ENCODE measurements at places on chromosomes 4 and X. TPM values are rescaled to one million over a fixed set of nuclear protein-coding genes. Genes with fewer than 3 reads are reported as not detected.

DNA sequence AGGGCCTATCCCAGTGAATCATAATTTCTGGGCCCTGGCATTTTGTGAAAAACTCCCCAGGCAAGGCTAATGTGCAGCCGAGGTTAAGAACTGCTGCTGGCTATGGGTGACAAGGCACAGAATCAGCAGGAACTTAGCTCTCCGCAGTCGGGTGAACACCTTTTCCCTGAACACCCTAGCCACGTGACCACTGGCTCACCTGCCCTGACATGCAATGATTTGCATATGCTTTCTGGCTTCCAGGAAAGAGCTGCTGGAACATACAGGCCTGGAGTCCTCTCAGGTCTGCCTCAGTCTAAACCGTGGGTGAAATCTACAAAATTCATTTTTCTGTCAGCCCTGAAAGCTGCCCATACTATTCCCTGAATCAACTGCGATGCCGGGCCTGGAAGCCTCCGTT is 56.6 kb downstream of the ZNF827 start:
- no peak overlapping the region for H3K4me3 ChIP-seq
- no peaks in the 10 kb centered on the region for H3K36me3 ChIP-seq
- no peaks in the 10 kb centered on the region for H3K4me1 ChIP-seq
- H3K27me3 ChIP-seq, result no peaks in the 10 kb centered on the region
- DNase-seq, result peak; percentile 49

The ENAM gene
- 0.26 TPM for total RNA-seq

- H3K27me3 ChIP-seq, result no peaks in the 10 kb centered on the region
- no peak for DNase-seq
- H3K27ac ChIP-seq, result no peak overlapping the region
- H3K36me3 ChIP-seq, result no peaks in the 10 kb centered on the region
Observed at GRCh38 chr4:113383111-113383785, 333.8 kb downstream of the ANK2 start.

- peaks cover 8% of the 10 kb centered on the region for H3K4me1 ChIP-seq
- peak overlapping the region; percentile 93 for H3K4me3 ChIP-seq
- H3K36me3 ChIP-seq, result peaks cover 42% of the 10 kb centered on the region
- no peaks in the 10 kb centered on the region for H3K27me3 ChIP-seq
- H3K27ac ChIP-seq, result peak overlapping the region; percentile 87
- peak; percentile 52 for DNase-seq
Observed at GRCh38 chr4:48779095-48779997, 733 bp downstream of the FRYL start.

- no peak overlapping the region for H3K27ac ChIP-seq
- H3K4me3 ChIP-seq, result no peak overlapping the region
- H3K27me3 ChIP-seq, result no peaks in the 10 kb centered on the region
Observed at GRCh38 chrX:31652650-31653049, 580.8 kb upstream of the FTHL17 start.

The DCAF4L1 gene
- total RNA-seq, result 0.68 TPM

DNA sequence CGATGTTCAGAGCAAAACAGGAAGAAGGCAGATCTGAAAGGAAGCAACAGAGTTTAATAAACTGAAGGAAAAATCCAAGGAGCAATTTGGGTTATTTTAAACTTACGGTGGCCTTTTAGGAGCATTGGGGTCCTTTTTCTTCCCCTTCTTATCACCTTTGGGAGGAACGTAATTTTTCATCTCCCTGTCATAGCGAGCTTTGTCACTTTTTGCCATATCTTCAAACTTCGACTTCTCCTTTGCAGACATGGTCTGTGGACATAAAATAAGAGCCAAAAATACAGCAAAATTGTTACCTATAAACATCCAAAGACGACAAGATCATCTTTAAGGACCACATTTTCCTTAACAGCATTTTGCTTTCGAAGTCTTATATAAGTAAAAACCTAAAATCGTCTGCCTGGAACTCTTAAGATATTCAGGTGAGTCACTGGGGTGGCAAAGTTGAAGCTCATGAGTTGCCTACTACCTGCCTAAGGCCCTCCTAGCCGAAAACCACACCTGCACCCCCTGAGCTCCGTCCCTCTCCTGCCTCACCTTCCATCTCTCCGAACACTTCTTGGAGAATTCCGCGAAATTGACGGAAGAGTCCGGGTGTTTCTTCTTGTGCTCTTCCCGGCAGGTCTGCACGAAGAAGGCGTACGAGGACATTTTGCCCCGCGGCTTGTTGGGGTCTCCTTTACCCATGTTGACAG is 1.0 kb downstream of the HMGB2 start:
- peaks cover 19% of the 10 kb centered on the region for H3K4me1 ChIP-seq
- no peaks in the 10 kb centered on the region for H3K27me3 ChIP-seq
- peak; percentile 4 for DNase-seq
- peak overlapping the region; percentile 93 for H3K4me3 ChIP-seq

The AKAP14 gene
- not detected for total RNA-seq

DNA sequence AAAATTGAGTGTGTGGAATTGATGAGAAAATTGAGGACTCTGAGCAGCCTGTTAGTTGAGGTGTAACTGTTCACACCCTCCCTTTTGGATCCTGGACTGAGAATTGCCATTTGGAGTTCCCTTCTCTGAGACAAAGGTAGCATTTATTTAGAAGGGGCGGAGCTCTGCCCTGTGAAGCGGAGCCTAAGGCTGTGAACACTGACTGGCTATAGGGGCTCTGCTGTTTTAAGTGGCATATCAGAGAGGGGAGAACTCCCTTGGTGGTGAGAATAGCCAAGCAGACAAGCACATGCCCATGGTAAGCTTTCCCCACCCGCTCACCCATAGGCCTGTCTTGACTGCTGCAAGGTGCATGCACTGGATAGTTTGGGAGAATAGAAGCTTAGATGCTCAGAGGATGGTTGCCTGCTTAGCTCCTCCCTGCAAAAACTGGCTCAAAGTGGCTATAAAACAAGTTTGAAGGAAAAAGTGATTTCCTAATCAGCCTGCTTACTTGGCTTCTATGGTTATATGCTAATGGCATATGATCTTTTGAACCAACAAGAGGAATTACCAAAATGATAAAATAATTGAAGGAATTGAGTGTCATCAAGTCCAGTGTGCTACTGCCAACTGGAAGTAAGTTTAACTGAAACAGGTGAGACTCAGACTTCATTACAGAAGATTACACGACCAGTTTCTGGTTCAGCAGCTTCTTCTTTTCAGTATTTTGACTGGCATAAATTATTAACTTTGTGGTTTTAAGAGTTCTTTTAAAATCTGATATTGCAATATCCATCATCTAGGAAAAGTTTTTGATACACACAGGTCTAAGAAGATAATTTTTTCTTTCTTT is 108.4 kb downstream of the AFF1 start:
- H3K4me3 ChIP-seq, result no peak overlapping the region
- H3K27me3 ChIP-seq, result no peaks in the 10 kb centered on the region
- H3K27ac ChIP-seq, result no peak overlapping the region
- no peak for DNase-seq
- peaks cover 8% of the 10 kb centered on the region for H3K4me1 ChIP-seq
- H3K36me3 ChIP-seq, result no peaks in the 10 kb centered on the region

- DNase-seq, result no peak
- H3K4me1 ChIP-seq, result no peaks in the 10 kb centered on the region
- H3K36me3 ChIP-seq, result no peaks in the 10 kb centered on the region
- no peaks in the 10 kb centered on the region for H3K27me3 ChIP-seq
Observed at GRCh38 chr4:40152637-40153036, 44.2 kb upstream of the RHOH start.

DNA sequence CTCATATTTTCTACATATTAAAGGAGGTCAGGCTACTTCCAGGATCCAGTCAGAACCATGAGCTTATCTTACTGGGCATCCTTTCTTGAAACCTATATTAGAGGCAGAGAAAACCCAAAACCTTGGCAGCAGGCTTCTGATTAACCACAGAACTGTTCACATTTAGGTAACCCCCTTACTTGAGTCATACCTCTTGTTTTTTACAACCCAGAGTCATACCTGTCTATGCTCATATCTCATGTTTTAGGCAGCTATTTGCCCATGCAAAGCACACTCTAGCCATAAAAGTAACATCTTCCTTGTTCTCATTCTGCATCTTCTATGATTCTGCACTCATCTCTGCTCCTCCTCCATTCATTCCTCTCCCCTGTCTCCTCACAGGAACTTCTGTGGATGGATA is 138.0 kb upstream of the SMIM31 start:
- H3K4me3 ChIP-seq, result no peak overlapping the region
- no peak overlapping the region for H3K27ac ChIP-seq
- H3K36me3 ChIP-seq, result no peaks in the 10 kb centered on the region
- H3K27me3 ChIP-seq, result no peaks in the 10 kb centered on the region
- no peaks in the 10 kb centered on the region for H3K4me1 ChIP-seq

The CFP gene
- total RNA-seq, result 1.2 TPM

The METTL14 gene
- total RNA-seq, result 36.4 TPM

GRCh38 chrX:31063114-31063513 is 8.7 kb downstream of the FTHL17 start:
- H3K4me1 ChIP-seq, result no peaks in the 10 kb centered on the region
- no peak overlapping the region for H3K4me3 ChIP-seq
- no peaks in the 10 kb centered on the region for H3K36me3 ChIP-seq

The PCYT1B gene
- 0.09 TPM for total RNA-seq

The MAGEC3 gene
- total RNA-seq, result not detected

GRCh38 chrX:90040807-90041206 is 119.1 kb downstream of the TGIF2LX start:
- DNase-seq, result no peak
- no peaks in the 10 kb centered on the region for H3K36me3 ChIP-seq
- no peaks in the 10 kb centered on the region for H3K27me3 ChIP-seq
- H3K27ac ChIP-seq, result no peak overlapping the region
- H3K4me1 ChIP-seq, result no peaks in the 10 kb centered on the region

DNA sequence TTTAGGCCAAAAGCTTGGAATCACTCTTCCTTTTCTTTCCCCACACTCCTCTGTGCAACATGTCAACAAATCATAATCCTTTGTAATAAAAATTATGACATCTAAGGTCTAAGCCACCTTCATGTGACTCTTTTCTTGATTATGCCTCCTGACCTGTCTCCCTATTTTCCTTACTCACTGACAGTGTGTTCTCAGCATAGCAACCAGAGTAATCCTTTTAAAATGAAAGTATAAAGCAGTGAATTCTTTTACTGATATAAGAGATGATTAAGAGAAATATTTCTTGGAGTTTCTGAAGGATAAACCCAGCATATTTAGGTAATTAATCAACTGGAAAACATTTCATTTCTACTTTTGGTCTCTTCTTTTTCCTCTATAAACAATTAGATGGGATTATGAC is 44.7 kb downstream of the USO1 start:
- no peaks in the 10 kb centered on the region for H3K27me3 ChIP-seq
- no peak overlapping the region for H3K27ac ChIP-seq
- H3K4me3 ChIP-seq, result no peak overlapping the region
- no peaks in the 10 kb centered on the region for H3K4me1 ChIP-seq
- DNase-seq, result no peak
- peaks cover 5% of the 10 kb centered on the region for H3K36me3 ChIP-seq

- DNase-seq, result no peak
- H3K4me1 ChIP-seq, result peaks cover 8% of the 10 kb centered on the region
- H3K27me3 ChIP-seq, result no peaks in the 10 kb centered on the region
- H3K4me3 ChIP-seq, result no peak overlapping the region
Observed at GRCh38 chrX:75278991-75279390, 5.1 kb downstream of the UPRT start.

The FBXL5 gene
- 26.4 TPM for total RNA-seq

- H3K4me1 ChIP-seq, result peaks cover 15% of the 10 kb centered on the region
- H3K36me3 ChIP-seq, result peaks cover 25% of the 10 kb centered on the region
- peak overlapping the region; percentile 96 for H3K27ac ChIP-seq
- DNase-seq, result no peak
Observed at GRCh38 chrX:110318664-110318968, 731 bp upstream of the AMMECR1 start.

The SMIM31 gene
- 1.9 TPM for total RNA-seq

DNA sequence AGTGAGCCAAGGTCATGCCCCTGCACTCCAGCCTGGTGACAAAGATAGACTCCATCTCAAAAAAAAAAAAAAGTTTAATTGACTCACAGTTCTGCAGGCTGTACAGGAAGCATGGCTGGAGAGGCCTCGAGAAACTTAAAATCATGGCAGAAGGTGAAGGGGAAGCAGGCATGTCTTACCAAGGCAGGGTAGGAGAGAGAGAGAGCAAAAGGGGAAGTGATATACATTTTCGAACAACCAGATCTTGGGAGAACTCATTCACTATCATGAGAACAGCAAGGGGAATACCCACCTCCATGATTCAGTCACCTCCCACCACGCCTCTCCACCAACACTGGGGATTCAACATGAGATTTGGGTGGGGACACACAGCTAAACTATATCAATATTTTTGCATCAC is 315.2 kb upstream of the HTR2C start:
- H3K4me3 ChIP-seq, result no peak overlapping the region
- no peaks in the 10 kb centered on the region for H3K36me3 ChIP-seq
- H3K27ac ChIP-seq, result no peak overlapping the region

The TCEAL6 gene
- total RNA-seq, result not detected

DNA sequence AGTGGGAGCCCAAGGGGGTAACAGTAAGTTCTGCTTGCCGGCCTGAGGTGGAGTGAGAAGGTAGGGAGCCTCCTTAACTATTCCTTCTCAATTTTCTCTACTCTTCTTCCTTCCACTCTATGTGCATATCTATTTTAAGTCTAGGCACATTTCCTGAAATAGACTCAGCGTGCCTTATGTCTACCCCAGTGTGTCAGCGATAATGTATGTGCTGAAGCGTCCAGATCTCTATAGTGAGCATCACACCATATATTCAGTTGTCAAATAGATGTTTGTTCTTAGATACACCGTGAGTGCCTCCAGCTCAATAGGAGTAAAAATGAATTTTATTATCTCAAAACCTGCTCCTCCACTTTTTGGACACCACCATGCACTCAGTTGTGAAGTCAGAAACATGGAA is 51.5 kb upstream of the RAB33B start:
- H3K27ac ChIP-seq, result no peak overlapping the region
- H3K36me3 ChIP-seq, result peaks cover 17% of the 10 kb centered on the region
- H3K27me3 ChIP-seq, result no peaks in the 10 kb centered on the region
- H3K4me3 ChIP-seq, result no peak overlapping the region
- H3K4me1 ChIP-seq, result no peaks in the 10 kb centered on the region
- DNase-seq, result no peak

DNA sequence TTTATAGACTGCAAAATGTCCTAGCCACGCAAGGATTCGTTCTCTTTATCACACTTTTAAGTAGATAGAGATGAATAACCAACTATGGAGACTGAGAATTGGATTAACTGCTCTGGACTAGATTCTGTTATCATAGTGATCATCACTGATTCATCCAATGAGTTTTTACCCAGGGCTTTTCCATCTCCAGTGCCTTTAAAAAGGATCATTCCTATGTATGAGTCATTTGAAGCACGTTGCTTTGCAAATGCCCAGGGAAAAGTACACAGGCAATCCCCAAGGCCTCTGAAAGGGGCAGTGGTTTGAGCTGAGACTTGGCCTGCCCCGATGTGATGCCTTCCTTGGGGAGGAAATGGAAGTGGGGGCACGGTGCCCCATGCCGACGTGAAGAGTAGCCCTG is 122.7 kb upstream of the PSAPL1 start:
- peaks cover 42% of the 10 kb centered on the region for H3K27me3 ChIP-seq
- H3K4me1 ChIP-seq, result no peaks in the 10 kb centered on the region
- no peaks in the 10 kb centered on the region for H3K36me3 ChIP-seq
- no peak overlapping the region for H3K27ac ChIP-seq
- DNase-seq, result no peak
